ENCODE measurements at places on chromosomes 12 and 14. TPM values are rescaled to one million over a fixed set of nuclear protein-coding genes. Genes with fewer than 3 reads are reported as not detected.

- peak; percentile 62 for DNase-seq
Measured at GRCh38 chr12:67069451-67070306, 199.5 kb upstream of the CAND1 start.

IL23A gene
- total RNA-seq, result 0.56 TPM

DNA sequence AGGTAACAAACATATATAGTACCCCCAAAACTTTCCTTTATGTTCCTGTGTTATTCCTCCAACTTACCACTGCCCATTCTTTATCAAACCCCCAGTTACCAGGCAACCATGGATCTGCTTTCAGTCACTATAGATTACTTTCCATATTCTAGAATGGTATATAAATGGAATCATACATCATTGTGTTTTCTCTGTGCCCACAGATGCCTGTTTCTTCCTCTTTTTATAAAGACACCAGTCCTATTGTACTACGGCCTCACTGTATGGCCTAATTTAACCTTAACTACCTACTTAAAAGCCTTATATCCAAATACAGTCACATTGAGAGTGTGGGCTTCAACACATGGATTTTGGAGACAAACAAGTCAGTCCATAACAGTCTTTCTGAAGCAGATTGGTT lies 2.6 kb downstream of the TAS2R14 start:
- DNase-seq, result no peak

CFAP251 gene
- total RNA-seq, result 8.2 TPM

GRCh38 chr12:68261896-68262295 lies 8.5 kb upstream of the IL22 start:
- DNase-seq, result no peak

MSRB3 gene
- 47.3 TPM for total RNA-seq

CABP1 gene
- total RNA-seq, result 0.30 TPM

All from lower lobe of right lung (tissue), 2 donors.